ENCODE measurements at places on chromosomes 2 and 18. TPM values are rescaled to one million over a fixed set of nuclear protein-coding genes. Genes with fewer than 3 reads are reported as not detected.

DNA sequence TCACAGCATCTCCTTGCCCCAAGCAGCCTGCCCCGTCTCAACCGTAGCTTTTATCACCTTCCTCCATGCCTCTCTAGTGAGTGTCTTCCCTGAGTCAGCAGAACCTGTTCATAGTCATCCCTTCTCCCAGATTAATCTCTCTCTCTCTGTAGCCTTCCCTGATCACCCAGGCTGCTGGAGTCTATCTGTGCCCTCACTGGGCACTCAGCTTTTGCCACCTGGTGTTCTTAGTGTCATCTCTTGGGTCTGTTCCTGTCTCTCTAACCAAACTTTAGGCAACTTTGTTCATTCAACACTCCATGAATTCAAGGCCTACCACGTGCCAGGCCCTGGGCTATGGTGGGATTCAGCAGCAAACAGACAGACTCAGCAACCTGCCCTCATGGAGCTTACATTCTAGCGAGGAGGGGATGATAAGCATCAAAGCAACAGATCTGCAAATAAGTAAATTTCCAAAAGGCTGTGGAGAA is 159.1 kb downstream of the SMAD7 start:
- DNase-seq: no peak

C2orf68 gene
- polyA plus RNA-seq: 28.4 TPM

HNMT gene
- 23.4 TPM for polyA plus RNA-seq

- no peak for DNase-seq
Observed at GRCh38 chr2:99852956-99853355, 289.4 kb downstream of the AFF3 start.

DNAH7 gene
- 0.29 TPM for polyA plus RNA-seq

DNA sequence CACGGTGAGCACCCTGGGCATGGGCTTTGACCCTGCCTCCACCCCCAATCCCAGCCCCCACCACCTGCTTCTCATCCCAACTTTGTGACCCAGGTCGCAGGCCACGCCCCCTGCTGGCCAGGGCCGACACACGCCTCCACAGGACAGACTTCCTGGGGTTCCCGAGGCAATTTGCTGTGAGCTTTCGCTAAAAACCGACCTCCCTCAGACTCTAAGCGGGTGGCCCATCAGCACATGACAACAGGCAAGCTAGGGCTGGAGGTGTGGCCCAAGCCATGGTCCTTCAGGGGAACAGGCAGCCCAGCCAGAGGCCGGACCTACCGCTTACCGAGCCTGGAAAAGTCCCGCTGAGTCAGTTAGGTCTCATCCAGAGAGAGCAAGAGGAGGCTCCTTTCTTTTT is 31.9 kb downstream of the C1QL2 start:
- peak; percentile 47 for DNase-seq

DUSP19 gene
- polyA plus RNA-seq: 1.1 TPM

C1QL2 gene
- polyA plus RNA-seq: 12.9 TPM

SLC35F6 gene
- 16.6 TPM for polyA plus RNA-seq

ABCG5 gene
- polyA plus RNA-seq: 1.8 TPM

RFX8 gene
- polyA plus RNA-seq: 0.11 TPM

DNA sequence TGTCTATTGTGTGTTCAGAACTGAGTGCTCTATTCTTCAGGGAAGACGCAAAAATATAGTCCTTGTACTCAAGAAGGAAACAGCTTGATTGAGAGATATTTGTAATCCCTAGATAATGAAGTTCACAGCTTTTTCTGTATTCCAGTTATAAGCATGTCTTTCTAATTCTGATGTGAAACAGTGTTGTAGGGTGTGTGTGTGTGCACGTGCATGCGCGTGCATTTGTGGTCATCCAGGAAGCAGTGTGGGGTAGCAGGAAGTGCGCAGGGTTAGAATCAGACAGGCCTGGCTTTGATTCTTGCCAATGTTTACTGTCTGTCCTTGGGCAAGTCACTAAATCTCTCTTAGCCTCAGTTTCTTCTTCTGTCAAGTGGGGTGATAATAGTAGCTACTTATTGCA is 87.9 kb downstream of the NPAS2 start:
- DNase-seq: no peak

GRCh38 chr2:208047840-208048239 is 22.5 kb upstream of the PLEKHM3 start:
- no peak for DNase-seq

DNA sequence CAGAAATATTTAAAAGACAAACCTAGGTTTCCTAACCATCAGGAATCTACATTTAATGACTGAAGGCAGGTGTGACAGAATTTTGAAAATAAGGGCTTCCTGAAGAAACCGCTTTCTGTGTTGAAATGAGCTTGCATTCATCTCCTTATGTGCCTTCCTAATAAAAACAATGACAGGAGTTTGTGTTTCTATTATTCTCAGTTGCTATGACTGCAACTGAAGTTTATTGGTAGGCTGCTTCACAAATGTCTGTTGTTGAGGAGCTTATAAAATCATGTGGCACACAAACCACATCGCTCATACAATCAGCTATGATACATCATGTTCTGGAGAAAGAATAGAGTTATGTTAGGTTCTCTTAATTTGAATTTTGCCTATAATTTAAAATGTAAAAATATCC is 362.7 kb upstream of the SLC8A1 start:
- no peak for DNase-seq

DNA sequence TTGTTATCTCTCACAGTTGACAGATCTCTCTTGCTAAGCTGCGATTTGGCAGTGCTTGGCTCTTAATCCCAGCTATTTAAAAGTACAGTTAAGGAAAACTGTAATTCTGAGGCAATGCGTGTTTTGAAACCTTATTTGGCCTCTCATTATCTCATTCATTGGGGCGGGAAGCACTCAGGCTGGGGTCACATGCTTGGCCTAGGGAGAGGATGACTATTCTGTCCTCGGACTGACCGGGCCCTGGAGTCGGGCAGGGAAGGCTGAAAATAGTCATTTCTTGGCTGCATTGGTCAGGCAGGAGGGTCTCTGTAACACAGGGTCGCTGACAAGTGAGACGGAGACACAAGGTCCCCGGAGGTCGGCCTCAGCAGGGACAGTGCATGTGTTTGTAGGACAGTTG is 20.2 kb upstream of the EMILIN2 start:
- peak; percentile 56 for DNase-seq

DNA sequence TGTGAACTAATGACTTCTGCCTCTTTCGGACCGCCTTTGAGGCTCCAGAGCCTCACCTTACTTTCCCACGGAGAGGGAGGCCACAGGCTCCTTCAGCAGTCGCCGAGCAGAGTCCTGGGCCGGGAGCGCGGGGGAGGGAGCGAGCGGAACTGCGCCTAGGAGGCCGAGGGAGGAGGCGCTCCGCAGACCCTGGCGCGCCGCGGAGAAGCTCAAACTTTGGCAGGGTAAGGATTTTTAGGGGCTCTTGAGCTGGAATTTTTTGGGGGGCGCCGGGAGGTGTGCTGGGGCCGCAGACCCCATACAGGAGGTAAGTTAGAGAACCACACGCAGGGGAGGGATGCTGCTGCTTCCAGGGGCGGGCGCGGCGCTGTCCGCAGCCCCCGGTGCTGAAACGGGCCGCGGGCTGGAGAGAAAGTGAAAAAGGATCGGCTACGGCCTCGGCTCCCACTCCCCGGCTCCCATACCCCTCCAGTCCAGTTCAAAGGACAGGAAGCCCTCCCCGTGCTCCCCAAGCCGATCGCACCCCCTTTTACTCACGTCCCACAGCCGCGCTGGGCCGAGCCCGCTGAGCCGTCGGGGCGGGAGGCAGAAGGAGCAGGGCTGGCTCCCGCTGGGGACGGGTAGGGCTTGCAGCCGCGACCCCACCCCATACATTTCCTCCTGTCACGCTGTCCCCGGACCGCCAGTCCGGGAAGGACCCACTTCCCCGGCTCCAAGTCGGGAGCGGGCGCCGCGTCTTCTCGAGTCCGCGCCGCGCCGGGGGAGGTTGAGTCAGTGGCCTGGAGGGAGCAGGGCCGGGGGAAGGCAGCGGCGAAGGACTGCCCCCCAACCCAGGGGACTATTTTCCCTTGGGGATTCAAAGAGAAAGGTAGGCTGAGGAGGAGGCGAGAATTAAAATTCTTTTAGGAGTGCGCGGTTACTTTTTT is at the start of gene CNGA3:
CNGA3 (plus strand) TSS at position 146 of the 926 bp plus-strand sequence. CDS start 23,520 bp downstream, outside the sequence.
- peak; percentile 50 for DNase-seq

- DNase-seq: peak; percentile 77
Observed at GRCh38 chr2:196750977-196751631, 48.4 kb downstream of the GTF3C3 start.

DNA sequence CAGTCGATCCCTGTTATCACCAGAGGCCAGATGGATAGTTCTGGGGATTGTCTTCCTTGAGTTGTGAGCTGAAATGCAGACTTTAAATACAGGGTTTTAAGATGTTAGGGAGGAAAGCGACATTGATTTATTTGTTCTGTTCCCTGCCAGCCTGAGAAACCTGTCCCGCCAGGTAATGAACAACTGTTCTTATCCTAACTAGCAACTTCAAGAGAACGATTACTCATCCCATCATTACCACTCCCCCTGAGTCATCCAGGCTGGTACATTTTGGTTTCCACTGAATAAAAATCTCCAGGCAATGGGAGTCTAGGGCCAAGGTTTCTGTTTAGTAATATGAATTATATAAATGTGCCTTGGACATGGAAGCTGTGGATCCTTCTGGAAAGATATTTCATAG is 131.2 kb downstream of the LYPD6B start:
- DNase-seq: peak; percentile 78

GRCh38 chr2:173159791-173160463 is 84.3 kb downstream of the MAP3K20 start:
- DNase-seq: peak; percentile 86

- no peak for DNase-seq
Observed at GRCh38 chr2:216911008-216911407, 51.1 kb upstream of the TNP1 start.

DNA sequence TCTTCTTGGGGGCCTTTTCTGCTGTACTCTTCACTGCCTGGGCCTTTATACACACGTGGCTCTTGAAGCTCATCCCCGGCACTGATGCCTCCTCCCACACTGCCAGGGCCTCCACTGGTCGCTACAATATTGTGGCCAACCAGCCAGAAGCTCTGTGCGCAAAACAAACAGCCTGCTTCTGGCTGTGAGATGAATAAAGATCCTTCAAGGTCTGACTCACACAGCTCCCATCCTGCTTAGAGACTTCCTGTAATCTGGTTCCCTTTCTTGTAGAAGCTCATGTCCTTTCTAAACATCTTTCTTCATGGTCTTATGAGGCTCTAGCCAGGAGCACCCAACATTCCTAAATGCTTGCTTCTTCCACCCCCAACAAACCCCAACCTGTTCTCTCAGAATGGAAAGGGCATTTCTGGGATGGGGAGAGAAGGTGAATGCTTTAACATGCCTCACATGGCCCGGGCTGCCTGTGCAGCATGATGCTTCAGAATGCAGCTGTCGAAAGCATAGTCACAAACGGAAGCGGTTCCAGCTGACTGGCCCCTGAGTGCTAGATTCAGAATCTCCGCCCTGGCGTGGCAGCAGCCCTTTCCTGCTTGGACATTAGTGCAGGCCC is 24.6 kb downstream of the NRP2 start:
- DNase-seq: peak; percentile 71

BBS5 gene
- 7.0 TPM for polyA plus RNA-seq

DNA sequence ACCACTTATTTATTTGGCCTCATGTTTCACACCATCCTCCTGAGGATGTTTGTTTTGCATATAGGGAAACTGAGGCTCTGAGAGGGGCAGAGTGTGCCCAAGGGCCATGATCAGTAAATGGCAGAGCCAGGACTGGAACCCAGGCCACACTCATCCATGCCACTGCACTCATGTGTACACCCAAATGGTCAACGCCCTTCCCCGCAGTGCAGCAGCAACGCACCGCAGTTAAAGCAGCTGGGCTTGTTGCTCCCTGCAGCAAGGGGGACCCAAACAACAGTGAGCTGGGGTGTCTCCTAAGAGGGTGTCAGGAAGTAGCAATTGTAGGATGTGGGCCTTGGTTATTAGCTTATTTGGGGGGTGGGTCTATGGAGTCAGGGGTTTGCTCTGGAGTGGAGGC is 36.6 kb downstream of the ZAP70 start:
- DNase-seq: no peak

GRCh38 chr2:144432921-144433320 is 87.0 kb downstream of the ZEB2 start:
- no peak for DNase-seq

- DNase-seq: no peak
Observed at GRCh38 chr2:63872571-63873328, 31.1 kb downstream of the UGP2 start.

- DNase-seq: no peak
Observed at GRCh38 chr2:40039549-40039948, 260.5 kb upstream of the THUMPD2 start.

DNA sequence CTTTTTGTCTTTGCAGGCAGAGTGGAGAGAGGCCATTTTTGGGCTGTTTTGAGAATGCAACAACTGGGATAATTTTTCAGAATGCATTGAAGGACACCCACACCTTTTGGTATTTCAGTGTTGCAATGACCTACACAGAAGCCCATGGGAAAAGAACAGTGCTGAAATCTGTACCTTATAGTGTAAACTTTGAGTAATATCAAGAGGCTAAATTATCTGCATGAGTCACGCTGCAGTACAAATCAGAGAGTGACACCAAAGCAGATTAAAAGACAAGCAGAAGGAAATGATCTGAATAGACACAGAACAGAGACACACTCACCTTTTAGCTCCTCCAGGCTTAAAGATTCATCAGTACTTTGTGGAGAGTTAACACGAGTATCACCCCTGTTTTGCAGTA is 265.3 kb downstream of the PAX3 start:
- DNase-seq: peak; percentile 12

DNA sequence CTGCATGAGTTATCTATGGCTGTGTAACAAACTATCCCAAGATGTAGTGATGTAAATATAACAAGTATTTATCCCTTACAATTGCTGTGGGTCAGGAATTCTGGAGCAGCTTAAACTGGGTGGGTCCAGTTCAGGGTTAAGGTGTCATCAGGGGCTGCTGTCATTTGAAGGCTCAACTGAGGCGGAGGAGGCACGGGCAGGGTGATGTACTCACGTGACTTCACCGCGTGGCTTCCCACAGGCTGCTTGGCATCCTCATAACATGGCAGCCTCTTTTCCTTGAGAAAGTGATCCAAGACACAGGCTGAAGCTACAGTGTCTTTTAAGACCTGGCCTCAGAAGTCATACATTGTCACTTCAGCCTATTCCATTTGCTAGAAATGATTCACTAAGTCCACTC is 125.8 kb downstream of the PTGR3 start:
- no peak for DNase-seq

GRCh38 chr2:121245913-121246312 is 39.1 kb downstream of the TFCP2L1 start:
- no peak for DNase-seq

- DNase-seq: peak; percentile 53
Observed at GRCh38 chr2:134375935-134376334, 122.1 kb downstream of the MGAT5 start.

DNA sequence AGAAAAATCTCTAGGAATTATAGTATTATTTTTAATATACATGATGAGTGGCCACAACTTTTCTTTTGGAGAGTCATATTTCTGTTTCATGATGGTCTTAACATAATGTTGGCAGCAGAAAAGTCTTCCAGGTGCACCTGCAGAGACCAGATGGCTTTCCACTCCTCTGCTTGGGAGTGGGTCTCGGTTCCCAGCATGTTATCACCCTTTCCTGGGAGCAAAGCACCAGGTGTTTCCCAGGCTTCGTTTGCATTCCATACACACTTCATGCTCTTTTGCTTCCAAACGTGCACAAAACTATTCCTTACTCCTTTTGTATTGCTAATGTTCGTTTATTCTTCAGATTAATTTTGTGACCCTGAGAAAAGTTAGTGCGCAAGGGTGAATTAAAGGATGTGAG is 305.2 kb downstream of the CDH2 start:
- DNase-seq: no peak

GRCh38 chr18:35028536-35028935 is 12.7 kb upstream of the MAPRE2 start:
- no peak for DNase-seq

- DNase-seq: no peak
Observed at GRCh38 chr2:126187668-126188067, 468.3 kb upstream of the GYPC start.
